ENCODE measurements at places on chromosomes 12 and 14. TPM values are rescaled to one million over a fixed set of nuclear protein-coding genes. Genes with fewer than 3 reads are reported as not detected.

INHBE gene
- 2.9 TPM for polyA plus RNA-seq

SOX5 gene
- 2.7 TPM for polyA plus RNA-seq

CD27 gene
- polyA plus RNA-seq, result 1.5 TPM

RHOJ gene
- 32.3 TPM for polyA plus RNA-seq

PPP2R3C gene
- polyA plus RNA-seq, result 41.6 TPM

TCL1B gene
- polyA plus RNA-seq, result not detected

MDM2 gene
- 69.0 TPM for polyA plus RNA-seq

CLEC4D gene
- polyA plus RNA-seq, result not detected

NINJ2 gene
- 4.8 TPM for polyA plus RNA-seq

GLS2 gene
- polyA plus RNA-seq, result 0.27 TPM

DHRS2 gene
- polyA plus RNA-seq, result 0.16 TPM

PPP1R12A gene
- polyA plus RNA-seq, result 63.7 TPM

WNK1 gene
- polyA plus RNA-seq, result 76.5 TPM

AQP6 gene
- polyA plus RNA-seq, result 0.19 TPM

ESR2 gene
- 0.23 TPM for polyA plus RNA-seq

KRT1 gene
- 188 TPM for polyA plus RNA-seq

TAS2R9 gene
- not detected for polyA plus RNA-seq

Data from muscle of arm (tissue), 14 donors.